Naive thymus-derived CD8-positive, alpha-beta T cell (primary cell): ENCODE measurements at places on chromosomes 1 and 21. TPM values are rescaled to one million over a fixed set of nuclear protein-coding genes. Genes with fewer than 3 reads are reported as not detected.

DNA sequence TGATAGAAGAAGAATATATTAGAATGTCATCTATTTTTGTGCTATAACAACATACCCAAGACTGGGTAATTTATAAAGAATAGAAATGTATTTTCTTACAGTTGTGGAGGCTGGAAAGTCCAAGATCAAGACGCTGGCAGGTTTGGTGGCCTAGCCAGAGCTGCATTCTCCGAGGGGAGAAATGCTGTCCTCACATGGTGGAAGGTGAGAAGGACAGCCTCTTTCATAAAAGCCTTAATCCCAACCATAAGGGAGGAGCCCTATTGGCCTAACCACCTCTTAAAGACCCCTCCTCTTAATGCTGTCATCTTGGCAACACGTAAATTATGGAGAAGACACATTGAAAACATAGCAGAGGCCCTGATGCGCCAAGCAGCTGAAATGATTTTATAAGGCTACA lies 60.1 kb upstream of the KAZN start:
- no peak for DNase-seq

DNA sequence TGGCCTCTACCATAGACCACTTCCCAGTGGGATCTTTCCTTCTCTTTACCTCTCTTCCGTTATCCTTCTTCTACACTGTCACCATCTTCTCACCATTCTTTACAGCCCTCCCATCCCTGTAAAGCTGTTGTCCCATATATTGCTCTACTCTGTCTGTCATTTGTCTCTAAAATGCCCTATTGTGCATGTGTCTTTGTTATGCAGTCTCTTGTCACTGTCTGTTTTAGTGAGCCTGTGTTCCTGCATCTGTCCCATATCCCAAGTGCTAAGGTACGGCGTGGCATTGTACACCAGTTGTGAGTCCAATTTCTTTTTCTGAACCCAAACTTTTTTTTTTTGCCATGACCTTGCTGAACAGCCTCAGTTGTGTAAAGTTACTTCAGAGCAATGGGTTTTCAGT lies 8.8 kb upstream of the ZBTB18 start:
- DNase-seq: no peak

DNA sequence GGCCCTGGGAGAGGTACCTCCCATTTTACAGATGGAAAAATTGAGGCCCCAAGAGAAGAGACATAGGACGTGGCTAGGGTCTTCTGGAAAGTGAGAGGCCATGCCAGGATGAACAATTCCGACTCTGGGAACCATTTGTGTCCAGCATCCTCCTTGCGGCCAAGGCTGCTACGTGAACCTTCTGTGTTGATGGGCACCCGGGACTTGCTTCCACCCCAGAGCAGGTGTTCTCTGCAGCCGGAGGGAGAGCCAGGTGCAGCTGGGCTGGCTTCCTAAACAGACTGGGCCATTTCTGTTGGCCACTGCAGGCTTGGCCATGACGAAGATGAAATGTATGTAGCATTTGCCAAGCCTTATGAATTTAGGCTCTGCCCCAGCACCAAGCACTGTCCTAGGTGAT lies 118.9 kb downstream of the PRDM2 start:
- no peak for DNase-seq

Gene IL24
- total RNA-seq: not detected

Gene NOS1AP
- not detected for total RNA-seq

DNA sequence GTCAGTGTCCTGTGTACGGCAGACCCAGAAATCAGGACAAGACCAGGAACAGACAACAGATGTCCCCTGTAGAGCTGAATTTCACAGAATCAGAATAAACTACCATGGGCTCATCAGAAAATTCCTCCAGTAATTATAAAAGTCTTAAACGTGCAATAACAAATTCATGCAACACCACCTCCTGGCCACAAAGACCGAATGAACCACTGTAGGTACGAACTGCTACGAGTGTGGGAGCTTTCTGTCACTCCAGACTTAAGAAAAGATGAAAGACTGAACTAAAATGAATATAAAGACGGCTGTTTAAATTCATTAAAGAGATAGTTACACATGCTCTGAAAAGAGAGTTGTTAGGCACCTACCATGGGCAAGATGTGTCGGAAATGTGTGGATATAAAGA lies 333.5 kb downstream of the RRAGC start:
- no peak for DNase-seq

Gene OR6K3
- total RNA-seq: not detected

DNA sequence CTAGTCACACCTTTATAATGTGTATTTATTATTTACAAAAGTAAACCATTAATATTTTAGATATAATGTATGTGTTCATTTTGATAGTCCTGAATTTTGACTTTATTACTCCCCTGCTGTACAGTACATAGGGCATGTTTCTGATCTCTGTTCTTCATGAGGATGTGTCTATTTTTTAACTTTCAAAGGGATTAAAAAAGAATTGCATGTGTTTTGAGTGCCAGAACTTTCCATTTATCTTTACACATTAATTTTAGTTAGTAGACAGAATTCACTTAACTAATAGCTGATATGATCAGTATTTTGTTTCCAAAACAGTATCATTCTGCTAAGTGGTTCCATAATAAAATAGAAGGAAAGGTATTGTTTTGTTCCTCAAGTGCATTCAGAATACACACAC lies 3.1 kb downstream of the PBX1 start:
- no peak for DNase-seq

Gene ADAM30
- total RNA-seq: not detected

Gene TDRD5
- total RNA-seq: not detected

GRCh38 chr1:180909462-180909976 lies 3.2 kb upstream of the KIAA1614 start:
- DNase-seq: no peak
